ENCODE measurements at places on chromosomes 2 and 18.
A peak's percentile ranks its signal among the peaks of the same experiment; 100 is the strongest.

GRCh38 chr2:3777966-3778365 is 74.6 kb downstream of the DCDC2C start:
- DNase-seq, result no peak

DNA sequence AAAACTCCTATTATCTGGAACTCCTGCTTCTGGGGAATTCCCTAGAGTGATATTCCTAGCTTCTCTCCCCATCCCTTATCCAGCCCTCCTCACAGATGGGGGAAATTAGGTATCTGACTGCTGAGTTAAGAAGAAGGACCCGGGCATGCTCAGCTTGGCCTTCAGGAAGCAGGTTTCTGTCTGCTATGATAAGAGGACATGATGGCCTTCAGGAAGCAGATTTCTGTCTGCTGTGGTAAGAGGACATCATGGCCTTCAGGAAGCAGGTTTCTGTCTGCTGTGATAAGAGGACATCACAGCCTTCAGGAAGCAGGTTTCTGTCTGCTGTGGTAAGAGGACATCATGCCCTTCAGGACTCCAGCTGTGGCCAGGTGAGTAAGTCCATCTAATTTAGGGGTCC is 65.2 kb downstream of the PLEKHM3 start:
- no peak for DNase-seq

GRCh38 chr2:152600697-152601096 is 116.6 kb downstream of the PRPF40A start:
- DNase-seq, result no peak

DNA sequence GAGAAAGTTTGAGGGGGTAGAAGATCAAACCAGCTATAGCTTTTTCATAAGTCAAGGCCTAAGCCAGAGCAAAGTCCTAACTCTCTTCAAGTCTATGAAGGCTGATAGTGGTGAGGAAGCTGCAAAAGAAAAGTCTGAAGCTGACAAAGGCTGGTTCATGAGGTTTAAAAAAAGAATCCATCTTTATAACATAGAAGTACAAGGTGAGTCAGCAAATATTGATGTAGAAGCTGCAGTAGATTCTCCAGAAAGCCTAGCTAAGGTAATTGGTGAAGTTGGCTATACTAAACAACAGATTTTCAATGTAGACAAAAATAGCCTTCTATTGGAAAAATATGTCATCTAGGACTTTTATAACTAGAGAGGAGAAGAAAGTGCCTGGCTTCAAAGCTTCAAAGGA is 141.4 kb upstream of the ZNF521 start:
- DNase-seq, result no peak

DNA sequence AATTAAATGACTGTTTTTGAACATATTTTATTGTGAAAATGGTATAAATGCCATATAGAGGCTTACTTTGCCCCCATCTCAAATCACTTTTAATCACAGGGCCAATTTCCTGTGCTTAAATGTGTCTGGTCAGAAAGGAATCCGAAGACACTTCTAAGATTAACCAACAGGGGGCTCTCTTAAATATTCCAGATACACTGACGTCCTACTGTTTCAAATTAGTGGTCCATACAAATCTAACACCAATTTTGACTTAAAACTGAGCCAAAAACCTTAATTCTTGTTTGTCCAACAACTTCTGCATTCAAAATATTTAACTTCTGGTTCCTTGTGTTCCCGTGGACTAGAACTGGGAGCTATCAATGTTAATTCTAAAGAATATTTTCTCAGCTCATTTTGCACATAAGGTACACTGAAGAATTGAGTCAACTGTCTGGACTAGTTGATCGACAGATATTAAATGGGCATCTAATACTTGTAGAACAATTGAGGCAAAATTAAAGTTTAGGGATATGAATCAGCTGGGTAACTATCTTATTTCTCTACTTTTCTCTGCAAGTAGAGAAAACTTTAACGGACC is 557.5 kb downstream of the ARHGAP15 start:
- peak; percentile 35 for DNase-seq

DNA sequence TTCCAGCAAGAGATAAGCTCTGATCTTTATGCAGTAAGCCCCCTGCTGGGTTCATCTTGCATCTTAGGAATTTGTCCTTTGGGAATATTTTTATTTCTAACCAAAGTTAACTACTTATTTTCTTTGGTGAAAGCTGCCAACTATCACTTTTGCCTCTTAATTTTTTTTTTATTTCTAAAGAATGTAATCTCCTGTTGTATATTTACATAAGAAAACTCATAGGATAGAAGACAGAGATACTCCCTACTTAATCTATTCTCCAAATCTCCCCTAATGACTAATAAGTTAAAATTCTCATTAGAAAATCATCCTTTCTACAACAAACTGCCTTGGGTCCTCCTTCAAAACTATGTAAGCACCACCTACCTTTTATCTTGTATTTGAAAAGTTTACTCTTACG is 612.2 kb upstream of the SLC39A10 start:
- no peak for DNase-seq

DNA sequence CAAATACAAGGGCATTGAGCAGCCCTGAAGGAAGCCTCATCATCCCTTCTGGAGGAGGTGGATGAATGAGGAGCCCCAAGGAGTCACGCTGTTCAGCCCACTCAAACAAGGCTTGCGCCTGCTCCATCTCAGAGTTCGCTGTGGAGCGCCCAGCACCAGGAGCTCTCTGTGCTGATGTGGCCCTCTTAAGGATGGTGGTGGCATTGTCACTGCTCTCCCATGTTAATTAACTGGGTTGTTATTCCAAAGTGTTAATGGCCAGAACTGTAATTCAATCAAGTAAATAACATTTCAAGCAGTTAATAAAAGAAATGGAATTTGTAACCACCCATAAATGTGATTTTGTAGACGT is 726.0 kb upstream of the RAB6C start:
- no peak for DNase-seq

- DNase-seq, result no peak
These were observed 1047.8 kb downstream of the SOCS6 start for GRCh38 chr18:71336576-71337210.

- peak; percentile 36 for DNase-seq
These were observed 1.4 kb upstream of the SERTAD2 start for GRCh38 chr2:64655018-64655664.

DNA sequence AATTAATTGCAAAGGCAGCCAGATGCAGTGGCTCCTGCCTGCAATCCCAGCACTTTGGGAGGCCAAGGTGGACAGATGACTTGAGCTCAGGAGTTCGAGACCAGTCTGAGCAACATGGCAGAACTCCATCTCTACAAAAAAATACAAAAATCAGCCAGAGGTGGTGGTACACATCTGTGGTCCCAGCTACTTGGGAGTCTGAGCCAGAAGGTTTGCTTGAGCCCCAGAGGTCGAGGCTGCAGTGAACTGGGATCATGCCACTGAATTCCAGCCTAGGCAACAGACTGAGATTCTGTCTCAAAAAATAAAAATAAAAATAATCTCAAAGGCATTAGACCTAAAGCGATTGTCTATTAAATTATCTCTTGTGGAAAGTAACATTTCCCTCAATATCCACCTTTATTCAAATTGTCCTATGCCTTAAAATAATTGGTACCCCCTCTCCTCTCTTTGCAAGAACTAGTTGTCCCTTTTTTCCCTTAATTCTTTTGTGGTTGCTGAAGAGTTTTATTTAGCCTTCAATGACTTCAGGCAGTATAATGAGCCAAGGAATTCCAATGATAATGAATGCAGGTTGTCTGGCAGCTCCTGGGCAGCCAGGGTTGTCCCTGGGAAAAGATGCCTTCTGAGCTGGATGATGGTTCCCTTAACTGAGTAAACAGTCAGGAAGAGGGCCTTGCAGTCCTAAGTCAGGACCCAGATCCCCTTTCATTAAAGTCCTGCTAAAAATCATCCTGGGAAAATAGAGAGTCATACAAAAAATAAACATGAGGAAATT is 32.2 kb downstream of the GPR75 start:
- no peak for DNase-seq

- DNase-seq, result no peak
These were observed 1.5 kb downstream of the MFSD6 start for GRCh38 chr2:190409616-190410015.

DNA sequence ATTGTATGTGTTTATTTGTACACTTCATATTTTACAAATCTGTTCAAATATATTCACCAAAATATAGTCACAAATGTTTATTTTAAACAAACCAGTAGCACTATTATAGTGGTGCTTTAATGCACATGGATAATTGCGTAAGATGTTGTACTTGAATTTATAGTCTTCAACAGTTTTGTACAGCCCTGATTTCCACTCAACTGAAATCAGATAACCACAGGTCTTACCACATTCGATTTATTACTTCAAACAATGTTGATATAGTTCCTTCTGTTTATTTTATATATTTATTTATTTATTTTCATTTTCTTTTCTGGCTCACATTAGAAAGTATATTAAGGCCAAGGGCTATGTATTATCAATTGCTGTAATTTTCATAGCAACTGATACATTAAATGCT is 99.4 kb upstream of the ZNF804A start:
- no peak for DNase-seq

DNA sequence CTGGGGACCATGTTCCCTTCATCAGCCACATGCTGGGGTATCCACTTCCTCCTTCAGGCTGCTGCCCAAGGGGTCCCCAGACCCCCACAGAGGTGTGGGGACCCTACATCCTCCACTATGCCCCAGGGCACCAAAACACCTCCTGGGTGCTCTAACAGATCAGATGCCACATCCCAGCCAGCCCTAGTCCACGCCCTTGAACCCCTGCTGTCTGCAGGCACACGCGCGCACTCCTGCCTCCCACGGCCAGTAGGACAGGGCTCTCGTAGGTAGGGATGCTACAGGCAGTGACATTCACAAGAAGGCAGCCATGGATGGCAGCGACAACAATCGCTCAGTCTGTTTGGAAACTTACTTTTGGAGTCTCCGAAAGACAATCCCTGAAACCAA is 3.0 kb upstream of the GPC1 start:
- DNase-seq, result no peak

DNA sequence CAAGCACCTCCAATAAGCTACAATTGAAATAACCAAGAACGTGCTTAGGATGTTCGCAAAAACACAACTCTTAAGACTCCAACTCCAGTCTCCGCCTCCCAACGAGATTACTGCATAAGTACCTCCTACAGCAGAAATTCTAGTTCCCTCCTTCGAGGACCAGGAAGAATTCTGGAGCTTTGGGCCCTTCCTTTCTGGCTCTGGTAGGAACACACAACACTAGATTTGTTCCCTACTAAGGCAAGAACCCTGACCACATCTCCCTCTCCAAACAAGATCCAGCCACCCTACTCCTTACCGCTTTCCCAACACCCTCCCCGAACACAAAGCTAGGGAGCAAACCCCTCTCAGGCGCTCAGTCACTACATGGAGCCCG is 721 bp downstream of the ADAM17 start:
- peak; percentile 46 for DNase-seq

GRCh38 chr18:8717011-8717770 is 11.8 kb downstream of the MTCL1 start:
- no peak for DNase-seq

DNA sequence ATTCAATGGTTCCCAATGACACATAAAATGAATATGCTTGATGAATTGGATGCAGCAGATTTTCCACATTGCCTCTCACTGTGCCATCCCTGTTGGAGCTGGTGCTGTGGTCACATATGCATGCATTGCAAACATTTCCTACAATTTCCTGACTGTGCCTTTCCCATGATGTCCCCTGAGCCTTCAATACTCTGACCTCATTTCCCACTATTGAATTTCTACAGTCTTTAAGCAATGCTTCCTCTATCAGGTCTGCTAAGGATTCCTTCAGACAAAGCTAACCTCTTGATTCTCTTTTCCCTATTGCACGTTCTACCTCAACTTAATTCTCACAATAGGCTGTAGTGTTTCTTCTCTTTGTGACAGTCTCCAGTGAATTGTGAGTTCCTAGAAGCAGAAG is 342.5 kb upstream of the CRIM1 start:
- no peak for DNase-seq

DNA sequence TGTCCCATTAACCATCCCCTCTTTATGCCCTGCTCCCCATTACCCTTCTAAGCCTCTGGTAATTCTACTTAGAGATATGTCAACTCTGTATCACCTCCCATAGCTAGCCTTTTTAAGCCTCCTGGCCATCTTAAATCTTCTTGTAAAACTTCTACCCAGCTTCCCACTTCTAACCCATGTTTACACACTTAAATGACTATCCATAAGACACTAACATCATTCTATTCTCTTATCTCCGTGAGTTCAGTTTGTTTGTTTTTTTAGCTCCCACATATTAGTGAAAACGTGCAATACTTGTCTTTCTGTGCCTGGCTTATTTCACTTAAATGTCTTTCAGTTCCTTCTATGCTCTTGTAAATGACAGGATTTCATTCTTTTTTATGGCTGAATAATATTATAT is 42.4 kb downstream of the RAB3GAP1 start:
- no peak for DNase-seq

- DNase-seq, result no peak
These were observed 1034.3 kb upstream of the POU3F3 start for GRCh38 chr2:103819599-103819998.
